Stimulated activated CD4-positive, alpha-beta T cell treated with anti-CD3 and anti-CD28 coated beads, TNF-alpha, amount 100 ng/mL, for 24 hours (primary cell): ENCODE measurements at places on chromosomes 5 and 9.

- DNase-seq, result no peak
Measured at GRCh38 chr9:110443146-110443865, 105.6 kb upstream of the TXNDC8 start.

DNA sequence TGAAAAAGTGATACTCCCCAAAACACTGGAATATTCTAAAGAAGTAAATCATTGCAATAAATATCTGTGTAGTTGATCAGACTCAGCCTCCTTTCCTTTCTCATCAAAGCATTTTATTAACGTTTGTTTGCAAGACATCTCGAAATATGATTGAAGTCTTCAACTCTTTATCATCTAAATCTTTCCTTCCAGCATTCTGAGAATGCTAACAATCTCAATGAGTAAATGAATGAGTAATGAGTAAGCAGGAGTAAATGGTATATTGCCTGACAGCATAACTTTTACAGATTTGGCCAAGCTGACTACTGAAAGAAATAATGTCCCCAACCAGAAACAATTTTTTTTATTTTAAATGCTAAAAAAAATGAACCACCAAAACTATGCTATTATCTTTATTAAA, 157.1 kb downstream of the SLCO4C1 start:
- no peak for DNase-seq

DNA sequence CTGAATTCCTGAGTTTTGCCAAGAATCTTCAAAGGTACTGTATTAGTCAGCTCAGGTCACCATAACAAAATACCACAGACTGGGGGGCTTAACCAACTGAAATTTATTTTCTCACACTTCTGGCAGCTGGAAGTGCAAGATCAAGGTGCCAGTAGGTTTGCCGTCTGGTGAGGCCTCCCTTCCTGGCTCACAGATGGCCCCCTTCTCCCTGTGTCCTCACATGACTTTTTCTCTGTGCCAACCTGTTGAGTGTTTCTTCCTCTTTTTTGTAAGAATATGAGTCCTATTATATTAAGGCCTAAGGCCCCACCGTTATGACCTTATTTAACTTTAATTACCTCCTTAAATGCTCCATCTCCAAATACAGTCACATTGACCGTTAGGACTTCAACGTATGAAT, 156.1 kb upstream of the KIF2A start:
- DNase-seq, result no peak

DNA sequence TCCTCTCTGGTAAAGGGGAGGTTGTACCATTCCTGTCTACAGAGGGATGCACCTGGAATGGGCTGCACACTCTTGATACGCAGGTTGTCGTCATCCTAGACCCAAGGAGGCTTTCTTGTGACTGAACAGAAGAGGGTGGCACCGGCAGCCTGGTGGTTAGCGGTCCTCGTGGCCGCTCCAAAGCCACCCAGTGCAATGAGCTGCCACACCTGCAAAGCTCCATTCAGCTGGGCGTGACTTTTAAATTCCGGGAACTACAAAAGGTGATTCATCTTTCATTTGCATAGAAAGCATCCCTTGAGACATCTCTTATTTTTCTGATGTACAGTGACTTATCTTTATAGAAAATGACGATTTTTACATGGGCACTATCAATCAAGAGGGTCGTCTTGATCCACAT, 286.1 kb upstream of the IRX1 start:
- DNase-seq, result no peak

DNA sequence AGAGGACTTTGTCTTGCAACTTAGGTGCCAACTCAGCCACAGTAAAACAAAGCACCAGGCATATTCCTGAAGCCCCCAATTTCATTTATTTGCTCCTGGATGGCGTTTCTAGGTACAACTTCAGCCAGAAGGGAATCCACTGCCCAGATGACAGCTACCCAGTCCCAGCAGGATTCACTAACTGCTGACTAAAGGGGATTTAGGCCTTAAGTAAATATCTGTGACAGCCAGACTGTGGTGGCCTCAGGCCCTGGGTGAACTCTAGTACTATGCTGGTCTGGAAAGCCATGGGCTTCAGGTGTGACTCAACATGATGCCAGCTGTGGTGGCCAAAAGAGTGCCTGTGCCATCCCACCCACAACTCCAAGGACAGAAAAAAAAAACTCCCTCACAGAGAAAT, 396.1 kb upstream of the CCNG1 start:
- DNase-seq, result no peak

- DNase-seq, result no peak
Measured at GRCh38 chr5:119359737-119360413, 4.1 kb downstream of the TNFAIP8 start.

GRCh38 chr5:175920231-175920811, 47.8 kb downstream of the THOC3 start:
- DNase-seq, result no peak

DNA sequence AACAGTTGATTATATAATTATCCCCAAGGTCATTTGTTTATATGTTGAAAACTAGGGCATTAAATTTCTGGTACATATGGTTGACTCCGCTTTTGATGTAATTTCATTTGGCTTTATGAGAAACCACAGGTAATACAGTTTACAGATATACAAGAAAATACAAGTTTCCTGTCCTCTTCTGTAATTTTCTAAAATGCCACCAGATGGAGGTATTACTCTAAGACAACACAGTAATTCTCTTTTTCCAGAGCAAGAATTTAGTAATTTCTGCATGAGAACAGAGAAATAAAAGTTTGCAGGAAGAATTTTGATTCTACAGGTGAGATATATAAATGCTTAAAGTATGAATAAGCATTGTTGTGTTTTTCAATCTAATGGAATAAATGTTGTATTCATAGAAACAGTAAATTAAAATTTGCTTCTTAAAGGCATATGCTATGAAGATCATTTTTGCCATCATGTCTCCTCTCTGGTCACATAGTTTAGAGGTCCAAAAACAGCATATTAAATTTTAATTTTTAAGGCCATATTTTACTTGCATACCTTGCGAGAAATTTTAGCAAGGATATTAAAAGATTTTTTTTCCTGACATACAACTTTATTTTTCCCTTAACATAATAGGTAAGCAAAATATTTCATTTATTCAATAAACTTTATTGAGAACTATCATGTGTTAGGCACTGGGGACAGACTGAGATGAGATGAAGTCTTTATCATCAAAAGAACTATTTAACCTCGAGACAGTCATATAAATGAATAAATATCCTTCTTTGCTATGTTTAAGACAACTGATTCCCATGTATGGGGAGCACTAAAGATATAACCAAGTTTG, 22.7 kb downstream of the CHD1 start:
- no peak for DNase-seq

DNA sequence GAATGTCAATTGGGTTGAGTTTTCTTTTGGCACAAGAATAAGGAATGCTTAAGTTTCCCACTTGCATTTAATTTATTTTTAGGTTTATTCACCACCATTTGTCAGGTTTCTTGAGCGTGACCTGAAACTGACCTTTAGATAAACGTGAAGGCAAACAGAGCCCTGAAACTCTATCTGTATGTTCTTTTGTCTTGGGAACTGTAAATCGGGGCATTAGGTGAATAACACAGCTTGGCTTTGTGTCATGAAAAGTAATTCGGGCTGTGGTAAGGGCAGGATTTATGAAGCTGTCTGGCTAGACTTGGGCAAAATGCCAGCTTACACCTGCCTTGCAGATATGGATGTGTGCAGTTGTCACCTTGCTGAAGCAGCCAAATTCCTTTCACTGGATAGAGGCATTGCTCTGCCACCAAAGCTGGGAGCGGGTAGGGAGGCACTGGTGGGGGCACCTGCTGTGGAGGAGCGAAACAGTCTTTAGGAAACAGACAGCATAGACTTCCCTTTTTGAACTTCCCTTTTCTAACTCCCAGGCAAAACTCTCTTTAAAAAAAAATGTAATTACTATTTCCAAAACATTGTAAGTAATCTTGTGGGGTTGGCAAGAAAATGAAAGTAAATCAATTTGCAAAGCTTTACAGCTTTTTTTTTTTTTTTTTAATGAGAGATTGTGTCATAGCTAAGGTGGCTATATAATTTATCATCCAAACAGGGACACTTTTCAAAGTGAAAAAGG, 545.2 kb downstream of the CSNK1G3 start:
- DNase-seq, result no peak

DNA sequence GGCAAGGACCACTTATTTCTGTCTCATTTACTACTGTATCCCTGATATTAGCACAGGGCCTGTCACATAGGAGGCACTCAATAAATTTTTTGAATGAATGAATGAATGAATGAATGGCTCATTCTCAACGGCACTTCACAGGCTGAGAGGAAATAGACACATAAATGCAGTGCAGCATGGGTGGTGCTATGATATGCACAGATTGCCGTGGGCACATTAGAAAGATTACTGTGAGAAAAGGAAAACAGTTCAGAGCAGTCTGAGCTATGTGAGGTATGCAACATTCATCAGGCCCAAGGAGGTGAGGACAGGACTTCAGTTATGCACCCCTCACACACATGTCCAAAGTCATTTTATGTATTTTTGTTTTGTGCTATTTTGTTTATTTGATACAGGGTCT, 6.4 kb upstream of the NOL6 start:
- no peak for DNase-seq

- no peak for DNase-seq
Measured at GRCh38 chr9:81389569-81389993, 299.8 kb downstream of the TLE1 start.

GRCh38 chr5:179219661-179220620, 125.3 kb downstream of the ADAMTS2 start:
- no peak for DNase-seq

- DNase-seq, result no peak
Measured at GRCh38 chr5:170678811-170679210, 104.7 kb upstream of the GABRP start.

GRCh38 chr5:10401498-10401897, 40.2 kb upstream of the ROPN1L start:
- DNase-seq, result no peak

DNA sequence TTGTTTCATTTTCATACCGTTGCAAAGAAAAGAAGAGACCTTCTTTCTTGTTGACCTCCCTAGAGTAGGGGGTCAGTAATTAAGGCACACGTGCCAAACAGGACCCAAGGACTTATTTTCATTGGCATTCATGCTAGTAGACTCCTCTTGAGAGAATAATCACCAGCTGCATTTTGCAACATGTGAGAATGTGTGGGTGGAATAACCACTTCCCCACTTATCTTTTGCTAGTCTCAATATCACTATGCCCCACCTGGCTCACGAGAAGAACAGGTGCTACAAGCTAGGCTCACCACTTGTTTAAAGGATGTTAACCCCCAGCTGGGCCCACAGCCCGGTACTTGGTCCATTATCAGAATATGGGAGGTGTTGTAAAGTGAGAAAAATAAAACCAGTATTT, 460.7 kb upstream of the MEF2C start:
- no peak for DNase-seq

DNA sequence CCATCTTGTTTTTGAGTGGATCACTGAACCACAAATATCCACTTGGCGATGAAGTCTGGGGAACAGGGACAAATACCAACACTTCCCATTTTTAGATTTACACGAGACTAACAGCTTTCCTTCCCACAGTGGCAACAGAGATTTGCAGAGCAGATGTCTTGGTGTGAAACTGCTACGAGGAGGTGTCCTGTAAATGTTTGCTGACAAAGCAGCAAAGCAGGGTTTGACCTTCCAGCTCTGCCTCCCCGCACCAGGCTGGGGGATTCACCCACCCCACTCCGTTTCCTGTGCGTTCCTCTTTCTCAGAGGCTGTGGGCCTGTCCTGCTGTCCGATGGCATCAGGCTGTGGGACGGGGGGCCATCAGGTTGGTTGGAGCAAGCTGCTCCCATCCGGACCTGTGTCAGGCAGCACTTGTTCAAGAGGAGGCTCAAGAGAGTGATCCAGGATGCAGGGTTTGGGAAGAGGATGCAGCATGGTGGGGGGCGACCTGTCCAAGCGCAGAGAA, 693 bp upstream of the RGS3 start:
- no peak for DNase-seq

GRCh38 chr5:154505567-154505966, 27.5 kb upstream of the HAND1 start:
- DNase-seq, result no peak

- DNase-seq, result no peak
Measured at GRCh38 chr9:7606591-7606990, 193.0 kb downstream of the DMAC1 start.

DNA sequence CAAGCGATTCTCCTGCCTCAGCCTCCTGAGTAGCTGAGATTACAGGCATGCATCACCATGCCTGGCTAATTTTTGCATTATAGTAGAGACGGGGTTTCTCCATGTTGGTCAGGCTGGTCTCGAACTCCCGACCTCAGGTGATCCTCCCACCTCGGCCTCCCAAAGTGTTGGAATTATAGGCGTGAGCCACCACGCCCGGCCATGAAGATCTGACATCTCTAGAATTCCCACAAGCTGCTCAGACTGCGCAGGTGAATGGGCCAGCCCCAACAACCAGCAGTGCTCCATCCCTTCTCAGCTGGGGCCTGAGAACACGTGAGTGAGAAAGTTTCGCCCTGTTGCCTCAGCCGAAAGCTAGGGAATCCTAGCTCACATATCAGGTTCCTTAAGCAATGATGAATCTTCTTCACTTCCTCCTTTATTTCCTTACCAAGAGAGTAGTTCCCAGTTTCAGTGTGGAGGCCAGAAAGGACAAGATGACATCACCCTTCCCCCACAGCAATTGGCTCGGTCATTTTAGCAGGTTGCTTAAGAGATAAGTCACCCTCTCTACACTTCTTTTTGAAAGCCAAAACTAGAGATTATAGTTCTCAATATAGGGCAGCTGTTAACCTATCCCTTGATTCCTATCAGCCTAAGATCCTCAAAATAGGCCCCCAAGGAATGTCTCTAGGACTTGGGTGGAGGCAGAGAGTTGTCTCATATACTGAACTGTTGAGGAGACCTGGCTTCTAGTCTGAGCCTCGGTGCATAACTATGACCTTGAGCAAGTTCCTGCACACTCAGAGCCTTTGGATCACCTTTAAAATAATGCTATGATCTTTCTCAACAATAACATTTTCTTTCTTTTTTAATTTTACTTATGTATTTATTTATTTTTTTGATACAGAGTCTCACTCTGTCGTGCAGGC, 23.9 kb upstream of the PPP2CA start:
- DNase-seq, result no peak

DNA sequence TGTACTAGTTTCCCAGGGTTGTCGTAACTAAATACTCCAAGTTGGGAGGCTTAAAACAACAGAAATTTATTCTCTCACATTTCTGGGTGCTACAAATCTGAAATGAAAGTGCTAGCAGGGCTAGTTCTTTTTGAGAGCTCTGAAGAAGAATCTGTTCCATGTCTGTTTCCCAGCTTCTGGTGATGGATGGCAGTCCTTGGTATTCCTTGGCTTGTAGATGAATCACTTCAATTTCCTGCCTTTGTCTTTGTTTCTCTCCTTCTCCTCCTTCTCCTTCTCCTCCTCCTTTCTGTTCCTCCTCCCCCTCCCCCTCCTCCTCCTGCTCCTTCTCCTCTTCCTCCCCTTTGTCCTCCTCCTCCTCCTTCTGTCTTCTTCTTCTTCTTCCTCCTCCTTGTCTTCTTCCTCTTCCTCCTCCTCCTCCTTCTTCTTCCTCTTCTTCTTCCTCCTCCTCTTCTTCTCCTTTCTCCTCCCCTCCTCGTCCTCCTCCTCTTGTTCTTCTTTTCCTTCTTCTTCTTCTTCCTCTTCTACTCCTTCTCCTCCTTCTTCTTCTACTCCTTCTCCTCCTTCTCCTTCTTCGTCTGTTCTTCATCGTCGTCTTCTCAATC, 104.7 kb upstream of the ANKRD55 start:
- DNase-seq, result no peak

GRCh38 chr9:129816501-129817435, 7.2 kb downstream of the TOR1A start:
- no peak for DNase-seq

- DNase-seq, result no peak
Measured at GRCh38 chr5:116502138-116502537, 72.5 kb downstream of the SEMA6A start.
